ENCODE measurements at places on chromosomes 6 and 20.
A peak's percentile ranks its signal among the peaks of the same experiment; 100 is the strongest.

DNA sequence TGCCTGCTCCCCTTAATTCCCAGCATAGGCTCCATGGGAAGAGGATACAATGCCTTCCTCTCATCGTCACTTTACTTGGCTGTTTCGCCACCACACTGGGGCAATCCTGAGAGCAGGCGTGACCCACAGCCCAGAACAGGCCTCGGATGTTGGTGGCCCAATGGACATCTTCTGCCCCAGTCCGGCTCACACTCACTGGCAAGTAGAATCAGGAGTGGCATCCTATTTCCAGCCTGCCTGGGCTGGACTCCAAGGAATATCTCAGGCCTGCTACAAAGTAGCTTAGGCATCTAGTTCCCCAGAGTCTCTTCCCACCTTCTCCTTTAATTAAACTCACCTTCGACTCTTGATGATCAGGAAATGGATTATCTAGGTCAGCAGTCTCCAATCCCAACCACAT lies 110.5 kb downstream of the LRFN2 start:
- no peak for DNase-seq

GRCh38 chr6:37059344-37060194 lies 54.1 kb downstream of the FGD2 start:
- DNase-seq: peak; percentile 92

DNA sequence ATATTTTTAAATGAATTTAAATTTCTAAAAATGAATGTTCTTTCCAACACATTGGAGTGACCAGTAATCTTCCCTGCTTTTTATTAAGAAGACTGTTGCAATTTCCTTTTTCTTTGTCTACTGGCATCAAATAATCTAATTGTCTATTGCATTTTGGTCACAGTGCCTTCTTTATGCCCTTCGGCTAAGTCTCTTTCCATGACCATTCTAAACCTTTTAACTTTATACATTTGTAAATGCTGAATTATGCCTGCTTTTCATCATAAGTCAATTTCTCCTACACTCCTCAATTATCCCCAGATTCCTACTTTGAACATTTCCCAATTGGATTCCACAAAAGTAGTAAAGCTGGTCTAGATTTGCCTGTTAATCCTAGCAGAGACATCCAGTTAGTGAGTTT lies 69.1 kb upstream of the HSF2 start:
- no peak for DNase-seq

- peak; percentile 83 for DNase-seq
These were observed 180.6 kb upstream of the CCN2 start for GRCh38 chr6:132131758-132132157.

DNA sequence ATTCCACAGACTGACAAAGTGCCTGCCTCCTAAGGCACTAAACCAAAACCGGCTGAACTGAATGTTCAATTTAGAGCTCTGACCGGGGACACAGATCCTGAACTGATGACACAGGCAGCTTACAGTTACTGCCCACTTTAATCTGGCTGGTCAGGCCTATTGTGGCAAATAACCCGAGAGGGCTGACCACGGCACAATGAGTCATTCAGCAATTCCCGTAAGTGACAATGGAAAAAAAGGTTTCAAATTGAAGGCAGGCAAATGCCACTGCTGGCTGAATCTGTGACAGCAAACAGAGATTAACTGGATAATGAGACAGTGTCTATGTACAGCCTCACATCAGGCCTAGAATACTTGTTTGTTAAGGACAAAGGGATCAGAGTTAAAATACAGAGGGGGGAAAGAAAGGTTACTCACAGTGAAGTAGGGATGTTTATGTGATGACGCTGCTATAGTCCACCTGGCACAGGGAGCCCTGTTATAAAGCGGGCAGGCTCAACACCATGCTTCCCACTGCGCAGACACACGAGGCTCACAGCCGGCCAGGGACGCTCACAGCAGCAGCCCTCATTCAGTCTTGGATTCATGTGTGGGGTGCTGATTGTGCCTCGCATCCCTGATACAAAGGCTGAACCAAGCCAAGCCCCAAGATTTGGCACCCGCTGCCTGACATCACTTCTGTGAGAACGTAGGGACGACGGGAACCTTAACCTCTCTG lies 54.4 kb downstream of the RTN4IP1 start:
- DNase-seq: no peak

GRCh38 chr6:70150521-70150920 lies 152.4 kb downstream of the COL9A1 start:
- DNase-seq: no peak

- DNase-seq: no peak
These were observed 15.7 kb downstream of the VTA1 start for GRCh38 chr6:142162780-142163179.

DNA sequence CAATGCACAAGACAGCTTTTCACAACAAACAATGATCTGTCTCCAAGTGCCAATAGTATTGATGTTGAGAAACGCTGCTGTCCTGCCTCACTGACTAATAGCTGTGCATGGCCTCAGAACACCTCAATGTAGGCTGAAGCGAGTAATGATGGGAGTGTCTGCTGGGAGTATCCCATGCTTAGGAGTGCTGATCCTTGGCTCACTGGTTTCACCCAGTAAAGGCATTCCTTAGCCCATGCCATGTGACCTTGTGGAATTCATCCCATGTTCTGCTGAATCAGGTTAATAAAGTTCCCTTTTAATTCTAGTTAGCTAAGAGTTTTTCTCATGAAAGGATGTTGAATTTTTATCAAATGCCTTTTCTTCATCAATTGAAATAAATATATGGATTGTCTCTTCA lies 3.8 kb upstream of the WFDC12 start:
- DNase-seq: no peak

- DNase-seq: peak; percentile 40
These were observed 668.0 kb upstream of the FLRT3 start for GRCh38 chr20:15005300-15005986.

- no peak for DNase-seq
These were observed 188.7 kb upstream of the CEP162 start for GRCh38 chr6:84416043-84416657.

DNA sequence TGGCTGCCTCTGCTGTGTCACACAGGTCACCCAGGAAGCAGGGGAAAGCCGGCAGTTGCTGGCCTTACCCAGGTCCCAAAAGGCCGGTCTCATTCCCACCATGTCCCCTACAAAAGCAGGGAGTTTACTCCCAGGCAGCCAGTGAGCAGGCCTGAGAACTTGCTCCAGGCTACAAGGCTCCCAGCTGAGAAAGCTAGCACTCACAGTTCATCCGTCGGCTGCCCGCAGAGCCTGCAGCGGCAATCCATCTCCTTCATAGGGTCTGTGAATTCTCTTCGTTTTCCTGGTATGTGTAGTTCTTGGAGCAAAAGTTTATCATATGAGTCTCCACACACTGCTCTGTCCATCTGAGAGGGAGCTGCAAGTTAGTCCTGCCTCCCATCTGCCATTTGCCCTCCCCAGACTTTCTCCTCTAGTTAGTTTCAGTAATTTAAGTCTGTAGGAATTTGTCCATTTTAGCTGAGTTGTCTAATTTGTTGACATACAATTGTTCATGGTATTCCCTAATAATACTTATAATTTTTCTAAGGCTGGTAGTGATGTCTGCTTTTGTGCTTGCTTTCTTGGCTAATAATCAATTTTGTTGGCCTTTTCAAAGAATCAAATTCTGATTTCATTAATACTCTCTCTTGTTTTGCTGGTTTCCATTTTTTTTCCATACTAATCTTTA lies 135.6 kb downstream of the MAP3K4 start:
- DNase-seq: no peak

- no peak for DNase-seq
These were observed 75.1 kb downstream of the ZFAND3 start for GRCh38 chr6:37894585-37894984.

GRCh38 chr6:69584913-69585729 lies 211.7 kb downstream of the LMBRD1 start:
- DNase-seq: no peak

GRCh38 chr6:26233649-26234420 lies 131.2 kb upstream of the BTN3A2 start:
- peak; percentile 91 for DNase-seq

DNA sequence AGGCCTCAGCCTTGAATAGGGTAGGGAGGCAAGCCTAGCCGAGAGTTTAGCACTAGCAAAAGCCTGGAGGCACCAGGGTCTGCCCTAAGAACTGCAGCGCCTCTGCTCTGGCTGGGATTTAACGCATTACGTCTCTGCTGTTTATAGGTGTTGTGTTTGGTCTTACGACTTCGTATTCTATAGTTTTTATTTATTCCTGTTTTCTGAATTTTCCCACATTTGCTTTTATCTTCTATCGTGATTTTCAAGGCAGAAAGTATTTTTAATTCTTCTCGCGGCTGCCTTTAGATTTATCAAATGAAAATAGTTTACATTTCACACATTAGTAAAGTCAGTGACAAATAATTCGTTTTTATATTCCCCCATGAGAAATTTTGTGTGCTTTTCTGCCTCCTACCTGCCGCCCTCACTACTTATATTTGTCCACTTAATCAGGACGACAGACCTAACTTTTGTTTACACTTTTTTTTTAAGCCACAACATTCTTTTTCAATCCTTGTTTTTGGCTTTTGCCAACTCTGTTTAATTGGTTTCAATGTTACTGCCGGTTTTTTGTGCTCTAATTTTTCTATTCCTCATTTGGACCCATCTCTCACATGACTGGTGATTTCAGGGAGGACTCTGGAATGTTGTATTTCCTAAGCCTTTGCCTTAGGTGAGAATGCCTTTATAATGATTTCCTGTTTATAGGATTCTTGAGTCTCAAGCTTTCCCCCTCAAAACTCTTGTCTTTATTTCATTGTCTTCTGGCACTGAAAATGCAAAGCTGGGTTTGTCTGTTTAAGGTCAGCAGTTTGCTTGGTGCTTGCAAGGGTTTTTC lies 1.3 kb upstream of the LZTS3 start:
- DNase-seq: no peak

DNA sequence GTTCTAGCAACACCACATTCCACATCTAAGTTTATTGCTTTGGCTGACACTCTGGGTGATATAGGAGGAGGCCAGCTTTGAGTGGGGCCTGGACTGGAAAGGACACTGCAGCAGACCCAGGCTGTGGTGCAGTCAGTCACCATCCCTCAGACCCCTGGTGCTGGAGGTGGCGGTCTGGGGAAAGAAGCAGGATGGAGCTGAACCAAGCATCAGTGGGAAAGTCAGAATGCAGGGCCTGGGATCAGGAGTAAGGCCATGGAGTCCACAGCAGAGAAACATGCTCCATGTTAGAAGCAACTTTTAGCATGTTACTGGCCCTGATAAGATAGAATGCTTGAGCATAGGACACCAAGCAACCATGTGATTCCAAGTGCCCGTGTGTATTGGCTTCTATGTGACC lies 5.9 kb downstream of the HLA-A start:
- DNase-seq: no peak

DNA sequence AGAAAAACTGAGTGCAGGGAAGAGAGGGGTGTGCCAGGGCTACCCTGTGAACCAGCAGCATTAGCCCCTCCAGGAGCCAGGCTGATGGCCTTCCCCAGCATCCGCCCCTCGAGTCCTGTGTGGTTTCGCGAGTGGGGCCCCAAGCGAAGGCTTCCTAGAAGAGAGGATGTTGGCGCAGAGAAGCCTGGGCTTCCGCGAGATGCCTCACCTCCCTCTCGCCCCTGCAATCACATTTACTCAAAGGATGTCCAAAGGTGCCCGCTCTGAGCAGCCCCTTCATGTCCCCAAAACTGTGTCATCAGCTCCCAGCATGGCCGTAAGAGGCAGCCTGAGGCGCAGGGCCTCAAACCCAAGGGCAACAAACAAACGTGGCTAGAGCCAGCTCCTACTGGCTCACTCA lies 111.7 kb downstream of the PREX1 start:
- DNase-seq: no peak

- DNase-seq: no peak
These were observed 455.0 kb upstream of the GJE1 start for GRCh38 chr6:141677598-141678211.

DNA sequence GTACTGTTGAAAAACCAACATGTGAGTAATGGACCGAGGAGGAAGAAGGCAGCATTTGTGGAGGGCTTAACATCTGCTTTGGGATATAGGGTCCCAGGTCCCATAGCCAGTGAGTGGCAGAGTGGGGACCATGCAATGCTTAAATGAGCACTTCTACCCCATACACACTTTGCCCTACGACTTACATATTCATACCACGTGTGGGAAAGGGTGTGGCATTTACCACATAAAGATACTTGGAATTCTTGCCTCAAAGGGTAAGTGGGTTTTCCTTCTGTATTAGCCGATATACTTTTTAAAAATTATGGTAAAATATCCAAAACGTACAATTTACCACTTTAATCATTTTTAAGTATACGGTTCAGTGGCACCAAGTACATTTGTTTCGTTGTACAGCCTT lies 199.3 kb downstream of the BACH2 start:
- no peak for DNase-seq

GRCh38 chr6:3392930-3393835 lies 63.7 kb downstream of the SLC22A23 start:
- DNase-seq: no peak

DNA sequence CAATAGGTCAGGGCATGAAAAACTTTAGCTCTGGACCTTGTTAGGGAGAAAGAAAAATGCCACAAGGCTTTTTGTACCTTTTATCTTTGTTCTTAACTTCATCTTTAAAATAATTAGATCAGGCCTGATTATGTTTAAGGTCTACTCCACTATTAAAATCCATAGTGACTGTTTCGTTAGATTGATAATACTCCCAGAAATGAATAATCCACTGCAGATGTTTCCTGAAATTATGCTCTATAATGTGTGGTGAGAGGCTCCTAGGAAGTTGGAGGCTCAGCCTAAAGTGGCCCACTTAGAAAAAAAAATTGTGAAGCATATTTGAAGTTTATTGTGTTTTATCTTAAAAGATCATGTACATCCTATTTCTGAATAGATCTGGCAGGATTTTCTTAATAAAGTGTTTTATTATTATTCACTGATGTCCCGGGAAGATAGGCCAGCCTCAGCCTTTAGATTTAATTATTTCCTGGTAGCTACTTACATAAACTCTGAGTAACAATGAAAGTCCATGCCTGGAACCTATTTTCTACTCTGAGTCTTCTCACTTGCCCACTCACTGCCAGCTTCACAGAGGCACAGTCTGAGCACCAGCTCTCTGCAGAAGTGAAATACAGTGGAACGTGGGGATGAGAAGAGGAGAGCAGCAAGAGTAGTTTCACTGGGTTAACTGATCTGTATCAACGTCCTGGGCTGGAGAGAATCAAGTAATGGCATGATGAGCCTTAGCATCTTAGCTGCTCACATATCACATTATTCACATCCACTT lies 126.8 kb upstream of the TMEM170B start:
- no peak for DNase-seq

DNA sequence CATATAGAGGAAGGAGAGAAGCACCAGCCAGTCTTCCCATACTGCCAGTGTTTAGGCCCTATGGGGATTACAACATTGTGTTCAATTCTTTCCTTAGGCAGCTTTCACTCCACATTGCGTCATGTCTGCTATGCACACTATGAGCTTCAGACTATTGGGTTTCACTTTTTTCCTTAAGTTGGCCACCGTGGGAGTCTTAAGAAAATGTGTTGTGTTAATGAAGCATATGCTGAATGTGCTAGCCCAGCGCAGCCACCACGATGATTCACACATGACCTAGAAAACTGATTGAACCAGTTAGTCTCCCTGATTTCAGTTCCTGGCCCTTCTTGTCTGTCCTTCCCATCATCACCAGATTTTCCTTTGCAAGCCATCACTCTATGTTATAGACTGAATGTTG lies 21.5 kb downstream of the TUBB2B start:
- no peak for DNase-seq

GRCh38 chr6:45738057-45738455 lies 277.6 kb downstream of the CLIC5 start:
- no peak for DNase-seq

GRCh38 chr20:32216179-32217142 lies 8.8 kb downstream of the POFUT1 start:
- DNase-seq: no peak

GRCh38 chr6:79040083-79040482 lies 38.0 kb downstream of the PHIP start:
- no peak for DNase-seq

GRCh38 chr6:40585651-40586269 lies 1.4 kb downstream of the LRFN2 start:
- DNase-seq: no peak

Data from stomach (tissue), 19 donors.